ENCODE measurements at places on chromosomes 1 and 21.

DNA sequence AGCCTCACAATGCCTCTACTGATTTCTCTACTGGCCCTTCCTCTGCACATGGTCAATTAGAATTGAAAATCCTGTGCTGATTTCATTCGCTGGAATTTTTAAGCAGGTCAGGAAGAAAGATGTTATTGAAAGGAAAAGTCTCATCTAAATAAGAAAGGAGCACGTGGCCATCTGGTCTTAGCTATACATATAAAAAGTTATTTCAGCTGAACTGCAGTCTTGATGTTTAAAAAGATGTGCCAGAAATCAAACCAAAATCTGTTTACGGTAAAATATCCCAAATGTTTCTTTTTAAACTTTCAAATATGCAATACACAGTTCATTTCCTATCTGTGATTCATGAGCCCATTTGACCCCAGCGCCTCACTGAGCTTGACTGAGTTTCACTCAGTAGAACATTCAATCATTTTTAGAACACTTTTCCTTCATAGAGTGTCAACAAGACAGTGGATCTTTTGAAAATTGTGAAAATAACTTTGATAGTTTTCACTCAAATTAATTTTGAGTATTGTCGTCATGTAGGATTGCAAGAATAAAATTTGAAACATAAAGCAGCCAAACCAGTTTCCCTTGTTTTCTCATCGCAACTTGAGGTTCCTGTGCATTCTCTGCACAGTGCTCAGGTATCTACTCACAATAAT lies 293.6 kb downstream of the PTPRC start:
- no peak for DNase-seq

- no peak for DNase-seq
Measured at GRCh38 chr1:234093741-234094140, 189.3 kb downstream of the SLC35F3 start.

DNA sequence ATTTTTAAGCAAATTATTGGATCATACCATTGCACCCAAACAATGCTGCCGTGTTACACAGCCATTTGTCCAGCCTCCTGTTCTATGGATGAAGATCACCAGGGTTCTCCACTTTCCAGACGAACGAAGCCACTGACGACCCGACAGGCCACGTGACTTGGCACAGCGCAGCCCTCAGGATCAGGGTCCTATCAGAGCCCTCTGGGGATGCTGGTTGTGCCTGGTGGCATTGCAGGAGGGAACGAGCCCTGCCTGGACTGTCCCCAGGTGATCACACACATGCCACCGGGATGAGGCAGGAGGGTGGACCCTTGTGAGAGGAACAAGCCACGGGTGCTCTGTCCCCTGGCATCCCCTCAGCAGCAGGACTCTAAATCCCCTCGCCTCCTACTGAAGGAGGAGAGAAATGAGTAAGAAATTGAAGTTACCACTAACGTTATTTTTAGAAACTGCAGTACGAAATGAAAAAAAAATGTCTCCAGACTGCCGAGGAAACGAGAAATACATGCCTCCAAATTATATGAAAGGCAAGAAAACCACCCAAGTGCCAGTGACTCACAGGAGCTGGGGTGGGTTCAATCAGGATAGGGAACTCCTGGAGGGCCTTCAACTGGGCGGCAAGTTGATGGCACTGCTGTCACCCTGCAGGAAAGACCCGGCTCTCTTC lies 58.7 kb upstream of the PDE9A start:
- DNase-seq, result no peak

DNA sequence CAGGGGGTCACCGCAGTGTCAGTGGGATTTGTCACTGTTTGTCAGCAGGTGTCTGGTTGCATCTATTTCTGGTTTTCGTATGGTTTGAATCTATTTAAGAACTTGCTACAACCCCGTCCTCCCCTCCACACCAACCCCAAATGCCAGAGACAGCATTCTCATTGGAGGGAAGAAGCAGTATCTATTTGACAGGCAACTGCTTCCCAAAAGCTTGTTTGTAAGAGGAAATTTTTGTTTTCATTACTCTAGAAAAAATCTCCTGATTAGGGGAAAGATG lies 54.4 kb downstream of the NR5A2 start:
- DNase-seq, result no peak

DNA sequence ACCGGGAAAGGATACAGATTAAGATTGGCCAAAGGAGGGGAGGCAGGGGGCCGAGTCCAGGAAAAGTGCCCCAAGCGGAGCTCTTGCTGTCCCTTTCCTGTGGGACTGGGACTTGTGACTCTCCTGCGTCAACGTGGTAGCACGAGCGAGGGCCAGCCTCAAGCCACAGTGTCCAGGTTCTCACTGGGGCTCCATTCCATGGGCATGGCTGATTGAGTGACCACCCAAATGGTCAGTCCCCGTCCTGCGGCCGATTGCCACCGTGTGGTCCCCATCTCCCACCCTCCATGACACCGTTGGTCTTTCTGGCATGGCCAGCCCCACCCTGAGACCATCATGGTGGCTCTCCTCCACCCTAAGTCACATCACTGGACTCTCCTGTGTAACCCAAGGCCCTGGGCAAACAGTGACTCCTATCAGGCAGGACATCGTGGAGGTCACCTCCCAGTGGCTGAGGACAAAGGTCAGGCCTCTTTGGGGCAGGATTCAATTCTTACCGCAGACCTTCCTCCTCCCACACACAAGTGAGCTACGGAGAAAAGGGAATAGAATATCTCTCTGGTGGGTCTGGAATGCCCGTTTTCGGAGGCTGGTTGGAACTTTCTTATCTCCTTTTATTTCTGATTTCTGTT lies 8.9 kb upstream of the C1orf174 start:
- no peak for DNase-seq

DNA sequence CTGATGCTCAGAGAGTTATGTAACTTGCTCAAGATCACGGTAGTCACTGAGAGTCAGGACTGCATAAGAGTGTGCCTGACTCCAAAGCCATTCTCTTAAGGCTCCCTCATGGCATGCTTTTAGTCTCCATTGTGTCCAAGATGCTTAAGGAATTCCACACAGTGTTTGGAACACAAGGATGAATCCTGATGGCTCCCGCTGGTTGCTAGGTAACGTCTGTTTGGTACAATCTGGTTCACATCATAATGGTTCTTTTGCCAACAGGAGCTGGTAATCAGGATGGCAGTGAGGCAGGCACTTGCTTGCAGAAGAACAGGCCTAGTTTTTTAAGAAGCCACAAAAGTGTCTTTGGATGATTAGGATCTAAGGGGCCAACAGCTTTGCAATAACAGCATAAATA lies 436.5 kb upstream of the DAB1 start:
- no peak for DNase-seq

GRCh38 chr1:247337250-247337746 lies 5.6 kb upstream of the ZNF496 start:
- no peak for DNase-seq

- DNase-seq, result no peak
Measured at GRCh38 chr1:116533429-116533820, 37.4 kb downstream of the CD58 start.

GRCh38 chr1:88455621-88456256 lies 228.3 kb upstream of the PKN2 start:
- DNase-seq, result no peak

- DNase-seq, result no peak
Measured at GRCh38 chr1:178639326-178639725, 85.7 kb upstream of the RALGPS2 start.

GRCh38 chr1:224623310-224623714 lies 7.2 kb downstream of the CNIH3 start:
- peak; percentile 56 for DNase-seq

GRCh38 chr21:29231756-29232529 lies 66.8 kb upstream of the BACH1 start:
- DNase-seq, result no peak

DNA sequence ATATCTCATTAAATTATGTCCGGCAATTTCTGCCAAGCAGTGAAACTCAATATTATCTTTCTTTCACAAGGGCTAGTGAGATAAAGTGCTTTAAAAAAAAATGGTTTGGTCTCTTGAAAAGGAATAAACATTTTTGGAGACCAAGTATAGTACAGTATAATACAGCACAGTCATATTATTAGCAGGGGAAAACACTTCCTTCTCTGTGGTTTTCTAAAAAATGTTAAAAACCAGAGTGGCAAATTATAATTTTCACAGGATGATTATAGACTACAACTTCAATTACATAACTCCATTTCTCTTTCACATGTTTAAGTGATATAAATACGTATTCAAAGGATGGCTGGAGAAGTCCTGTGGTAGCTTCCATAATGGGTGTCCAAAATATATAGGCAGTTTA lies 170.3 kb upstream of the DMRTA2 start:
- DNase-seq, result no peak

DNA sequence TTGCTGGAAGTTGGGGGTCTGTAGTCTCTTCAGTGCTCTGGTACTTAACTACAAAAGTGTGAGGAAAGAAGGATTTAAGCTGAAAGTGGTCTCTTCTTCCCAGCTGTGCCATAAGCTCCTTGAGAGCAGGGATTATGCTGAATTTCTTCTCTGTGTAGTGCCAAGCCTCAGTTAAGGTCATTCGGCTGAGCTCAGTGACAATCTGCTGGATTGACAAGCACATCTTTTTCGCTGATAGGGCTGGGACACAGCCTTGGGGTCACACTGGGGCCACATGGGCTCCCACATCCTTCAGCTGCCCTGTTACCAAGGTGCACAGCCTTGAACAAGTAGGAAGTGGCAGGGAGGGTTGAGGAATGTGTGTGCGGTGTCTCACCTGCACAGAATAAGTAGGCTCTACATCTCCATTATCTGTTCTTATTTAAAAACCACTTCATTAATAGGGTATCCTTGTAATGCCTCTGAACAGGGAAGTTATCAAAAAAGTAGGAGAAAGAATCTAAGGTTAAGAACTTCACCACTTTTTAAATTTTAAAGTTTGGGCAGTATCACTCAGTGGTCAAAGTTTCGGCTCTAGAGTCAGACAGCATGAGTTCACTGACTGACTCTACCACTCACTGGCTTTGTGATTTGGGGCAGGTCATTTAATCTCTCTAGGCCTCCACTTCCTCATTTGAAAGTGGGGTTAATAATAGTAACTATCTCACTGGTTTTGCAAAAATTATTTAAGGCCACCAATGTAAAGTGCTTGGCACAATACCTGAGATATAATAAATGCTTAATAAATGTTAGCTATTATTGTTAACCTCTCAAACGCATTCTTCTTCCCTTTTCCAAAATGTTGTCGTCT lies 10.3 kb downstream of the ZBTB40 start:
- DNase-seq, result no peak

GRCh38 chr1:174999936-175000696 lies at the start of gene CACYBP:
Gene CACYBP, plus strand, starts transcription at chr1:174999947. Its CDS starts 234 bp downstream, at chr1:175000181.
- peak; percentile 43 for DNase-seq

DNA sequence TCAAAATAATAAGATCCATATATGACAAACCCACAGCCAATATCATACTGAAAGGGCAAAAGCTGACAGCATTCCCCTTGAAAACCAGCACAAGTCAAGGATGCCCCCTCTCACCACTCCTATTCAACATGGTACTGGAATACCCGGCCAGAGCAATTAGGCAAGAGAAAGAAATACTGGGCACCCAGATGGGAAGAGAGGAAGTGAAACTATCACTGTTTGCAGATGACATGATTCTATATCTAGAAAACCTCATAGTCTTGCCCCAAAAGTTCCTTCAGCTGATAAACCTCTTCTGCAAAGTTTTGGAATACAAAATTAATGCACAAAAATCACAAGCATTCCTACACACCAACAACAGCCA lies 442.7 kb downstream of the PTBP2 start:
- DNase-seq, result no peak

DNA sequence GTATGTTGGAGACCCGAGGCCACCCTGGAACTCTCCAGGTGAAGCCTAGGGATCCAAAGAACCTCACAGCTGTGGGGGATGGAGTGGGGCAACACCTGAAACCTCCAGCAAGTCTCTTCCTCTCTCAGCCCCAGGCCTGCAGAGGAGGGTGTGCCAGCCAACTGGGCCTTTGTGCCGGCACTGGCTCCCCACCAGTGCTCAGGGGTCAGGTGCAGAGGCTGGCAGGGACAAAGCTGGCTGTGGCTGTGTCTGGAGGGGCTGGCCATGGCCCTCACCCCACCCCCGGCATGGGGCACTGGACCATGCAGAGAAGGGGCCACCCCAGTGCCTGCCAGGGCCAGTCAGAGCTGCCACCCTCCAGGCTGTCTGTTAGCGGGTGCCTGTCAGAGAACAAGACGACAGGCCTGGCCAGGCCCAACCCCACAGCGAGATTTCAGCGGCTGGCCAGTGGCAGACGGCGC lies 3.9 kb downstream of the COL18A1 start:
- DNase-seq, result no peak

DNA sequence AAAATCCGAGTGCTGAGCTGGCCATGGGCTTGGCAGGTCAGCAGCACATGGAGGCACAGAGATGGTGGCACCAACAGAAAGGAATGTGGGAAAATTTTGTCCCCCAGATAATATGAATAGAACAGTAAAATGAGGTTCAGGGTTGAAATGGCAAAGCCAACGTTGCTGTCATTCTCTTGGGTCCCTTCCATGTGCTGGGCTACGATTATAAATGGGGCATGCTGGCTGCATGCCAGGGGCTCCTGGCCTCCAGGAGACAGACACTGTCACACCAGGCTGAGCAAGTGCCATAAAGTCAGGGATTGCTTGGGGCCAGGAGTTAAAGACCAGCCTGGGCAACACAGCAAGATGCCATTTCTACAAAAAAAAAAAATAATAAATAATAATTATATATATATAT lies 77.1 kb downstream of the TOMM20 start:
- DNase-seq, result no peak

DNA sequence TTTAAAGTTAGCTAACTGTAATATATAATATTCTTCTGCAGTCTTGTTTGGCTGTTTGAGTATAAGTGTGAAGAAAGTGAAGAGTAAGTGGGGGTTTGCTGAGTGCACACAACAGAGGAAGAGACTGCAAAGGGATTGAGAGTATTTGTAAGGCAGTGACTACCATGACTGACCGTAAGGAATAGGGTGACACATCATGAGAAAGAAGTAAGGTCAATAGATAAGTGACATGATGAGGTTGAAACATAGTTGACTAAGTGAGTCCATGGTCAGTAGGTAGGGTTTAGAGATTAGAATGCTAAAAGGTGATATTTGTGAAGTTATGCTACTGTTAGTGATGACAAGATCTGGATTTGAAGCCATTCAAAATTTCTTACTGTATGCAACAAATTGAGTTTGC lies 27.7 kb downstream of the WARS2 start:
- DNase-seq, result no peak

- no peak for DNase-seq
Measured at GRCh38 chr1:241048622-241049021, 308.4 kb downstream of the RGS7 start.
